ENCODE measurements at places on chromosomes 16 and 17.

- no peak for DNase-seq
Observed at GRCh38 chr16:87924811-87925670, 11.3 kb downstream of the CA5A start.

GRCh38 chr16:62712566-62712965 is 676.3 kb upstream of the CDH8 start:
- DNase-seq: no peak

DNA sequence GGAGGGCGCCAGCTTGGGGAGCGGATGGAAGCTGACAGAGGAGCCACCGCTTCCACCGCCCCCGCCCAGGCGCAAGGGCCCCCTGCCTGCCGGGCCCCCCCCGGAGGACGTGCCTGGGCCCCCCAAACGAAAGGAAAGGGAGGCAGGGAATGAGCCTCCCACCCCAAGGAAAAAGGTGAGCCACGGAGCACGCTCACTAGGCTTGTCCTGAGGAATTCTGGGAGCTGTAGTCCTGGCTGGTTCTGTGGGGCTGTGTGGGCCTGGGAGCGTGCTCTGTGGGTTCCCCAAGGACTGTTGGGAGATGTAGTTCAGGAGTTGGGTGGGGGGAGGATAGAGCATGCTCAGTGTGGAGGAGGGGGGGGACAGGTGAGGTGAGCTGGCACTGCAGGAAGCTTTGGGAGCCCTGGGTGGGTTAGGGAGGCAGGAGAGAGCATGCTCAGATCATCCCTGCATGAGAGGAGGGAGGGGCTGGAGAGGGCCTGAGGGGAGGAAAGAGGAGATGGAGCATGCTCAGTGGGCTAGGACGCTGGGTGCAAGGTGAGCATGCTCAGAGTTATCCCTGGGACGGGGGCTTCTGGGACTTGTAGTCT is 4.5 kb downstream of the FBXL19 start:
- DNase-seq: no peak

DNA sequence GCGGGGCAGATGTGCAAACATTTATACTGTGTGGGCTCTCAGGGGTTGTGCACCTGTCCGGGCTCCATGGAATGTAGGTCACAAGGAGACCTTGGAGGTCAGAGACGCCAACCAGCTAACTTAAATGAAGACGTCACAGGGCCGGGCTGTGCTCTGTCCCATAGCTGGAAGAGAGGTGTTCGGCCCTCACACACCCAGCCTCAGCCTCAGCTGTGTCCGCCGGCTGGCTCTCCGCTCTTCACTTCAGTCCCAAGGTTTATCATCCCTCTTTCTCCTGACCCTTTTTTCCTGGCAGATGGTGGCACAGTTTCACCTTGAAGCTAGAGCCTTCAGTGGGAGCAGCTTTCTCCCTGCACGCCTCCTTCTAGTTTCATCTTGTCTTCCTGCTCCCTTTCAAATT is 6.0 kb upstream of the RBFOX3 start:
- DNase-seq: no peak

DNA sequence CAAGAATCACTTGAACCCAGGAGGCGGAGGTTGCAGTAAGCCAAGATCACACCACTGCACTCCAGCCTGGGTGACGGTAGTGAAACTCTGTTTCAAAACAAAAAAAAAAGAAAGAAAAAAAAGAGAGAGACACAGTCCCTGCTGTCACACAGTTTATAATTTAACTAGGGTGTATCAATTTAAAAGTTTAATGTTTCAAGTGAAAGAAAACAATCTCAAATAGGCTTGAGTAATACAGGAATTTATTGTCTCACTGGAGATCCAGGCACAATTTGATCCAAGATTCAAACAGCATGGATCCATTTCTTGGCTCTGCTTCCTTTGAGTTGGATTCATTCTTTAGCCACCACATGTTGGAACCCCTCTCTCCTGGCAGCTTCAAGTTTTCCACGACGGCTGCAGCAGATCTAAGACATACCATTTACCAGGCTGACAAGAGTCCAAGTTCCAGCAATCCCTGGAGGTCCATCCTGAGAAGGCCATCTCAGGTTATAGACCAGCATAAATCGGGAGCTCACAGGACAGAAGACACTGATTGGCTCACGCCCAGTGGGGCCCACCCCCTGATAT is 97.5 kb downstream of the YPEL2 start:
- no peak for DNase-seq

- DNase-seq: no peak
Observed at GRCh38 chr16:60755907-60756306, 1280.3 kb downstream of the CDH8 start.

- DNase-seq: no peak
Observed at GRCh38 chr16:85481738-85482137, 131.4 kb upstream of the GSE1 start.
